ENCODE measurements at places on chromosomes 12 and 14. TPM values are rescaled to one million over a fixed set of nuclear protein-coding genes. Genes with fewer than 3 reads are reported as not detected.

SYT1 gene
- 38.0 TPM for total RNA-seq

RPL10L gene
- not detected for total RNA-seq

KRT80 gene
- not detected for total RNA-seq

RPGRIP1 gene
- total RNA-seq, result 0.50 TPM

ARHGAP9 gene
- total RNA-seq, result 5.6 TPM

ANO4 gene
- total RNA-seq, result 47.1 TPM

RTN1 gene
- total RNA-seq, result 114 TPM

OR4E2 gene
- not detected for total RNA-seq

PZP gene
- 0.39 TPM for total RNA-seq

LRRK2 gene
- 43.5 TPM for total RNA-seq

TNFRSF1A gene
- total RNA-seq, result 38.1 TPM

ADAMTS20 gene
- 0.69 TPM for total RNA-seq

MYH7 gene
- total RNA-seq, result 1.2 TPM

EFS gene
- 26.5 TPM for total RNA-seq

B3GNT4 gene
- total RNA-seq, result 6.0 TPM

PRICKLE1 gene
- 74.6 TPM for total RNA-seq

ACSS3 gene
- total RNA-seq, result 26.0 TPM

FOXM1 gene
- total RNA-seq, result 10.1 TPM

FAM186B gene
- total RNA-seq, result 0.55 TPM

SCN8A gene
- total RNA-seq, result 80.2 TPM

ARMH4 gene
- 39.8 TPM for total RNA-seq

PTPN6 gene
- 9.3 TPM for total RNA-seq

DRAM1 gene
- total RNA-seq, result 4.1 TPM

TTC9 gene
- 15.8 TPM for total RNA-seq

OTX2 gene
- total RNA-seq, result 35.0 TPM

HOXC12 gene
- total RNA-seq, result not detected

CCDC177 gene
- 2.4 TPM for total RNA-seq

SDR9C7 gene
- total RNA-seq, result 0.20 TPM

C12orf54 gene
- 0.40 TPM for total RNA-seq

Data from spinal cord (tissue), 10 donors.